ENCODE measurements at places on chromosomes 4 and X.
A peak's percentile ranks its signal among the peaks of the same experiment; 100 is the strongest.

GRCh38 chrX:50812995-50813842 lies 775 bp downstream of the SHROOM4 start:
- DNase-seq: no peak

DNA sequence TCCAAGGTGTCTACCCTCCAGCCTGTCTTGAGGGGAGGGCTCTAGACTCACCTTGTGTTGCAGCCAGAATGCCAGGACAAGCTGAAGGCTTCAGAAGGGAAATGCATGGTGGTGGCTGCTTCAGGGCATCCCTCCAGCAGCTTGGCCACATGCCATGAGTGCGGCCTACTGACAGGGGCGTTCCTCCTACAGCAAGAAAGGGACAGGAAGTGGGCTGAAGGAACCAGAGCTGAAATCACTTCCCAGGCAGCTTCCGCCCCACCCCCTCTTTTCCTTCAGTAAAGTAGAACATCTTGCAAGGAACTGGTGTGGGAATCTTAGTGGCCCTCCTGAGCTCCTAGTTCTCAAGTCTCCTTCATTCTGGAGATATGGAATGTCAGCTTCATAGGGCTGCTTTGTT lies 167.5 kb upstream of the DGKK start:
- DNase-seq: peak; percentile 6

- DNase-seq: no peak
Observed at GRCh38 chr4:150826306-150826705, 188.8 kb downstream of the LRBA start.

DNA sequence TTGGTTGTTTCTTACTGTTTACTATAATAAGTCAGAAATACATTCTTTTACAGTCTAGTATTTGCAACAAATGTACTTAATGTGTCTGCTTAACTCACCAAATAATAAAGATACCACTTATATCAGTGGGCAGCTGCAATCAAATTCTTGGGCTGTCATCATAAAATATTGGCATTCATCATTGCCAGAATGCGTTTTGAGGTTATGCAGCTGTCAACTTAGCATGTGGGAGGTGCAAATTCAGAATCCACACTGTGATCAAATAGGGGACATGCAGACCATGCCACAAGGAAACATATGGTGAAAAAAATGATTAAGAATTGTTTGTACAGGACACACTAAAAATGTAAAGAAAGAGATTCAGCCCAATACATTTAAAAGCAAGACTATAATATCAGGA lies 86.5 kb downstream of the HCCS start:
- no peak for DNase-seq

GRCh38 chrX:21745756-21746155 lies 12.2 kb downstream of the SMPX start:
- no peak for DNase-seq

GRCh38 chrX:53483838-53484405 lies 49.8 kb upstream of the HSD17B10 start:
- DNase-seq: no peak

DNA sequence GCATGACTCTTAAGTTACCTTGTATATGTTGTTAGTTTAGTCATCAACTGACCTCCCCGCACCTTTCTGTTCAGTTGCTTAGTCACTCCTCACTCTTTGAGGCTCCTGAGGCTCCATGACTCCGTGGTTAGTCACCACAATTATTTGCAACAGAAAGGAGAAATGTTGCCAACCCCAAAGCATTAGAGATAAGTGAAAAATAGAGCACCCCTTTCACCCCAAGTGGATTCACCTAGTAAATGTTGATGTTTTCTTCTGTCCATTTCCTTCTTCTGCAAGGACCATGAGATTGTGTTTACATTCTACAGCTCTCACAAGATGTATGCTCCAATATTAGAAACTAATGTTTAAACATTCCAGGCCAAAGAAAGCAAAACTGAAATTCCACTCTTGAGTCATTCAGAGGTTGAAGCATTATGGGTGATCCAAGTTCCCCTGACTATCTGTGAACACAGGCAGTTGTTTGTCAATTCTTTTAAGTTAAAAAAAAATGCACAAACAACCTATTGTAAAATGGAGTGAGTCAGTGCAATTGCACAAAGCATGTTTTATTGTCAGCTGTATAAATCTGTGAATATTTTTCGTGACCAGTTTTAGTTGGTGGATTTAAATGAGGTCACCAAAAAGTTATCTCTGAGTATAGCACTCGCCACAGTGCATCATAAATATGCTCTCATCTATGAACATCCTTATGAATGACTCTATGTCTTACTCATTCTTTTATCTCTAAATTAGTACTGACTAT lies 552.4 kb upstream of the MAGEB2 start:
- DNase-seq: no peak

DNA sequence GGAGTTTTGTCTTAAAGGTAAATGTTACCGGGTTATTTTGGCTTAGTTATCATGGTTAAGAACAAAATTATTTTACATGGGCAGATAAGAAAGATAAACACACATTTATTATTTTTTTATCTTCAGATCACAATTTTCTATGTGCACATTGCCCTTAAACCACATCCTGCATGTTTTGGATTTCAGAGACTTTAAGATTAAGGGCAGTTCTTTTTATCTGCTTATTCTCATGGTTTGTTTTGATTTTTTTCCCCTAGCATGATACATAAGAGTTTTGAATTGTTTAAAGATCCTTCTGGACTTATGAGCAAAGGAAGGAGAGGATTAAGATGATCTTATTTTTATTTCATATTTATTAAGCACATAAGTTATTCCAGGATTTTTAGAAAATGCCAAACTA lies 190.1 kb upstream of the BMP3 start:
- no peak for DNase-seq
